ENCODE measurements at places on chromosomes 6 and 20. TPM values are rescaled to one million over a fixed set of nuclear protein-coding genes. Genes with fewer than 3 reads are reported as not detected.

- peak; percentile 80 for DNase-seq
These were observed at the start of gene PRRC2A for GRCh38 chr6:31620586-31621319. Gene PRRC2A (plus strand): TSS chr6:31620715. CDS start chr6:31622790, 2,075 bp downstream.

GRCh38 chr20:44075191-44075949, 111.6 kb downstream of the JPH2 start:
- DNase-seq: peak; percentile 30

GSTA1 gene
- total RNA-seq: 59.4 TPM

- DNase-seq: no peak
These were observed 43.8 kb downstream of the TAF4 start for GRCh38 chr20:62021793-62022385.

GRCh38 chr20:19937651-19938420, 79.3 kb upstream of the NAA20 start:
- no peak for DNase-seq

SPTLC3 gene
- 40.9 TPM for total RNA-seq

All from liver (tissue), 10 donors.